ENCODE measurements at places on chromosomes 5 and 9. TPM values are rescaled to one million over a fixed set of nuclear protein-coding genes. Genes with fewer than 3 reads are reported as not detected.

- no peaks in the 10 kb centered on the region for H3K27me3 ChIP-seq
- DNase-seq: no peak
- no peaks in the 10 kb centered on the region for H3K36me3 ChIP-seq
Observed at GRCh38 chr9:5480919-5481318, 29.4 kb upstream of the PDCD1LG2 start.

DNA sequence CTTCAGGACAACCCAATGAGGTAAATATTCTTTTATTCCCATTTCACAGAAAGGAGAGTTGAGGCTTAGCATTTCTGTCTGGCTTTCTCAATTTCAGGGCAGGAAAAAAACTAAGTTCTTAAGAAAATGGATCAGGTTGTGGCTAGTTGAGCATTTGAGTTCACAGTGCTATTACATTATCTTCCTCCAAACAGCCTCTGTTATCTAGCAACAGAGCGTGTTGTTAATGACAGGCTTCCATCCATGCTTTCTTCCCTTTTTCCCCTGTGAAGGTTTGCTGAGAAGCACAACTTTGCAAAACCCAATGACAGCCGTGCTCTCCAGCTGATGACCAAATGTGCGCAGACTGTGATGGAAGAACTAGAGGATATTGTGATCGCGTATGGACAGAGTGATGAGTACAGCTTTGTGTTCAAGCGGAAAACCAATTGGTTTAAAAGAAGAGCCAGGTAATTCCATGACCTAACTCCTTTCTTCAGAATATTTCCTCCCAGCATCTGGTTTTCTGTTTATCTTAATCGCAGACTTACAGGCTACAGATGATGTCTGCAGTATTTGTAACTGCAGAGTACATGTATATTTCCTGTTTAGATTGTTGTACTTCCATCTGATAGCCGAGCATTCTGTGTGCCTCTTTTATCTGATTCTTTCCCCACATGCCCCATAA lies 1.5 kb downstream of the THG1L start:
- peaks cover 5% of the 10 kb centered on the region for H3K4me1 ChIP-seq
- no peak overlapping the region for H3K27ac ChIP-seq
- peaks cover 8% of the 10 kb centered on the region for H3K36me3 ChIP-seq
- no peak overlapping the region for H3K4me3 ChIP-seq
- DNase-seq: no peak
- H3K27me3 ChIP-seq: no peaks in the 10 kb centered on the region

- H3K4me3 ChIP-seq: no peak overlapping the region
- H3K36me3 ChIP-seq: no peaks in the 10 kb centered on the region
- no peaks in the 10 kb centered on the region for H3K4me1 ChIP-seq
- no peaks in the 10 kb centered on the region for H3K27me3 ChIP-seq
- H3K27ac ChIP-seq: no peak overlapping the region
Observed at GRCh38 chr5:145947581-145947980, 11.2 kb downstream of the SH3RF2 start.

DNA sequence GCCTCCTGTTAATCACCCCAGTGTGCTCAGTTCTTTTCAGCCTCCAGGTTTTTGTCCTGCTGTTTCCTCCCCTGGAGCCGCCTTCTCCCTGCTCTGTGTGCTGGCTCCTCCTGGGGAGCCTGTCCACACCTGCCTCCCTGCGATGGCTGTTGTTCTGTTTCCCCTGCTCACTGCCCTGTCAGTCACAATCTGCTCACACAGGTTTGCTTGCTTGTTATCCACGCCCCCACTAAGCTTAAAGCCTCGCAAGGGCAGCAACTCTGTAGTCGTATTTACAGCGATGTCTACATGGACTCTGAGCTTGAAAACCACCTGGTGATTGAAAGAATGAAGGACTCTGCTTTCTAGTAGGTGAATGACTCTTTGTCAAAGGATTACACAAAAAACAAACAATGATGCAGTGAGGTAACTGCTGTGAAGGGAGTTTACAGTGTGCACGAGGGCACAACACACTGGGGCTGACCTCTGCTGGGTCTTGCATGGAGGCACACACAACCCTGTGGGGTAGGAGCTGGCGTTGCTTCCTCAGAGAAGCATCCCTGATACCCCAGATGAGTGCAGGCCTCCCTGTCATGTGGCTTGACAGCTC lies 39.6 kb upstream of the TEX48 start:
- H3K27ac ChIP-seq: no peak overlapping the region
- H3K27me3 ChIP-seq: no peaks in the 10 kb centered on the region
- DNase-seq: no peak
- no peaks in the 10 kb centered on the region for H3K36me3 ChIP-seq
- H3K4me1 ChIP-seq: no peaks in the 10 kb centered on the region

DNA sequence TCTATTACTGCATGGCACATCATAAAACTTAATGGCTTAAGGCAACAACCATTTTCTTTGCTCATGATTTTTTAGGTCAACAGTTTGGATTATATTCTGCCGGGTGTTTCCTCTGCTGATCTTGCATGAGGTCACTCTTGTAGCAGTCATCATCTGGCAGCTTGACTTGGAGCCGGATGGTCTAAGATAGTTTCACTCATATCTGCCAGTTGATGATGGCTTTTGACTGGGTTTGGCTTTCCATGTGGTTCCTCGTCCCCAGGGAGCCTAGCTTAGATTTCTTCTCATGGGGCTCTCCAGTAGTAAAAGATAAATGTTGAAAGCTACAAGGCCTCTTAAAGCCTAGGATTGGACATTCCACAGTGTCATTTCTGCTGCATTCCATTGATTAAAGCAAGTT lies 27.4 kb downstream of the LNPEP start:
- no peak overlapping the region for H3K4me3 ChIP-seq
- no peaks in the 10 kb centered on the region for H3K27me3 ChIP-seq
- no peaks in the 10 kb centered on the region for H3K4me1 ChIP-seq
- H3K36me3 ChIP-seq: no peaks in the 10 kb centered on the region

DNA sequence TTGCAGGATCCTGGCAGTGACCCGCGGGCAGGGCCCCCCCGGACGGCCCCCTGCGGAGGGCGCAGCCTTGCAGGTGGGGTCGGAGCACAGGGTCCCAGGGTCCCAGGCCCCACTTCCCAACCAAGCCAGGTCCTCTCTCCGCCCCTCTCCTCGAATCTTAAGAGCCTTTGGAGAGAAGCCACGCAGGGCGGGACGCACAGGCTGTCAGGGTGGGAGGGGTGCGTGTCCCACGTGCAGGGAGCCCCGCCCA lies 18.4 kb upstream of the EGFL7 start:
- H3K27ac ChIP-seq: no peak overlapping the region
- peak; percentile 84 for DNase-seq
- H3K4me1 ChIP-seq: peaks cover 35% of the 10 kb centered on the region
- H3K4me3 ChIP-seq: no peak overlapping the region
- peaks cover 8% of the 10 kb centered on the region for H3K27me3 ChIP-seq

Gene ARPC5L
- 14.3 TPM for total RNA-seq

Gene ECM2
- 102 TPM for total RNA-seq

All from spinal cord (tissue), 10 donors.